IMR-90 (cell line): ENCODE measurements at places on chromosomes 6 and 20. TPM values are rescaled to one million over a fixed set of nuclear protein-coding genes. Genes with fewer than 3 reads are reported as not detected.

LY6G6C gene
- total RNA-seq, result not detected in 2 replicates

RHAG gene
- total RNA-seq, result not detected in 2 replicates

RSPH9 gene
- under 0.01 and 0.18 TPM in 2 replicates for total RNA-seq

IMPG1 gene
- not detected in 2 replicates for total RNA-seq

PTPN1 gene
- total RNA-seq, result 31.7 and 38.0 TPM in 2 replicates

NFS1 gene
- 11.4 and 16.5 TPM in 2 replicates for total RNA-seq

ZBTB2 gene
- total RNA-seq, result 11.7 and 11.8 TPM in 2 replicates

CST4 gene
- total RNA-seq, result not detected in 2 replicates

SYCP2L gene
- not detected in 2 replicates for total RNA-seq

ECI2 gene
- 124 and 152 TPM in 2 replicates for total RNA-seq

RNF8 gene
- total RNA-seq, result 17.9 and 26.7 TPM in 2 replicates

CGA gene
- total RNA-seq, result not detected in 2 replicates

NNAT gene
- 2.0 and 2.8 TPM in 2 replicates for total RNA-seq

CDH26 gene
- total RNA-seq, result not detected in 2 replicates

ZC3H12D gene
- total RNA-seq, result under 0.01 TPM in 1 of 2 replicates, not detected in the other

HSF2 gene
- total RNA-seq, result 28.9 and 31.1 TPM in 2 replicates

EPPIN gene
- total RNA-seq, result not detected in 2 replicates

MYCT1 gene
- 0.90 and 1.1 TPM in 2 replicates for total RNA-seq

C20orf96 gene
- total RNA-seq, result 1.1 and 2.0 TPM in 2 replicates

HEY2 gene
- total RNA-seq, result not detected in 2 replicates

LBP gene
- not detected in 2 replicates for total RNA-seq

TAGAP gene
- total RNA-seq, result not detected in 2 replicates

PAK5 gene
- not detected in 2 replicates for total RNA-seq

RSPH4A gene
- under 0.01 and 0.28 TPM in 2 replicates for total RNA-seq

FHL5 gene
- total RNA-seq, result not detected in 2 replicates

ECT2L gene
- not detected in 2 replicates for total RNA-seq

TFEB gene
- 4.4 and 4.5 TPM in 2 replicates for total RNA-seq

SIRPG gene
- not detected in 2 replicates for total RNA-seq

C20orf204 gene
- 0.18 and 0.28 TPM in 2 replicates for total RNA-seq

USP49 gene
- 1.4 TPM in 2 replicates for total RNA-seq

FAM83B gene
- under 0.01 and 0.18 TPM in 2 replicates for total RNA-seq

SAPCD1 gene
- total RNA-seq, result not detected in 2 replicates

NKAIN2 gene
- not detected in 2 replicates for total RNA-seq

KCNK5 gene
- total RNA-seq, result not detected in 2 replicates

POPDC3 gene
- 25.8 and 29.4 TPM in 2 replicates for total RNA-seq

FAM217A gene
- total RNA-seq, result not detected in 2 replicates

KCNS1 gene
- 0.54 and 0.56 TPM in 2 replicates for total RNA-seq

TBX18 gene
- total RNA-seq, result 0.83 and 1.3 TPM in 2 replicates

HSPA1L gene
- total RNA-seq, result 1.3 and 1.4 TPM in 2 replicates

PPP1R3G gene
- total RNA-seq, result under 0.01 and 0.18 TPM in 2 replicates

TLDC2 gene
- total RNA-seq, result under 0.01 and 0.18 TPM in 2 replicates

THBS2 gene
- total RNA-seq, result 101 and 113 TPM in 2 replicates

ARID1B gene
- 14.5 and 22.8 TPM in 2 replicates for total RNA-seq

FLRT3 gene
- total RNA-seq, result 5.8 and 6.6 TPM in 2 replicates

KCNK16 gene
- total RNA-seq, result not detected in 2 replicates

POFUT1 gene
- 23.1 and 25.5 TPM in 2 replicates for total RNA-seq

MRPS26 gene
- total RNA-seq, result 22.2 and 24.7 TPM in 2 replicates

IRF4 gene
- not detected in 2 replicates for total RNA-seq

TULP1 gene
- not detected in 2 replicates for total RNA-seq
